ENCODE measurements at places on chromosomes 1 and 21.

GRCh38 chr1:67085326-67085725 lies 31.4 kb upstream of the SLC35D1 start:
- no peak for DNase-seq

- no peak for DNase-seq
Measured at GRCh38 chr1:153563991-153564390, 1.7 kb downstream of the S100A2 start.

DNA sequence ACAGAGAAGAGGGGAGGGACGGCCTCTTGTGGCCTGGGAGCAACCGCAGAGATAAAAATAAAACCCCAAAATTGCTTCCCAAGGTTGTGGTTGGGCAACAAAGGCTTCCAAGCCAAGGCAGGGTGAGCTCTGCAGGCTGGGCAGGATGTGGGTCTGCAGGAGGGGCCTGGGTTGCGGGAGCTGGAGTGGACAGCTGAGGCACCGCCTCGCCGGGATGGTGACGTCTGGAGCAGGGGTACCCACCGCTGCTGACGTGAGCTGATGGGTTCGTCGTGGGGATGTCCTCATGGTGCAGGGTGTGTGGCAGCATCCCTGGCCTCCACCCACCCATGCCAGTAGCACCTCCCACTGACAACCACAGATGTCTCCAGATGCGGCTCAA lies 3.7 kb downstream of the AURKAIP1 start:
- no peak for DNase-seq

GRCh38 chr1:183040547-183040971 lies 17.3 kb downstream of the LAMC1 start:
- no peak for DNase-seq

DNA sequence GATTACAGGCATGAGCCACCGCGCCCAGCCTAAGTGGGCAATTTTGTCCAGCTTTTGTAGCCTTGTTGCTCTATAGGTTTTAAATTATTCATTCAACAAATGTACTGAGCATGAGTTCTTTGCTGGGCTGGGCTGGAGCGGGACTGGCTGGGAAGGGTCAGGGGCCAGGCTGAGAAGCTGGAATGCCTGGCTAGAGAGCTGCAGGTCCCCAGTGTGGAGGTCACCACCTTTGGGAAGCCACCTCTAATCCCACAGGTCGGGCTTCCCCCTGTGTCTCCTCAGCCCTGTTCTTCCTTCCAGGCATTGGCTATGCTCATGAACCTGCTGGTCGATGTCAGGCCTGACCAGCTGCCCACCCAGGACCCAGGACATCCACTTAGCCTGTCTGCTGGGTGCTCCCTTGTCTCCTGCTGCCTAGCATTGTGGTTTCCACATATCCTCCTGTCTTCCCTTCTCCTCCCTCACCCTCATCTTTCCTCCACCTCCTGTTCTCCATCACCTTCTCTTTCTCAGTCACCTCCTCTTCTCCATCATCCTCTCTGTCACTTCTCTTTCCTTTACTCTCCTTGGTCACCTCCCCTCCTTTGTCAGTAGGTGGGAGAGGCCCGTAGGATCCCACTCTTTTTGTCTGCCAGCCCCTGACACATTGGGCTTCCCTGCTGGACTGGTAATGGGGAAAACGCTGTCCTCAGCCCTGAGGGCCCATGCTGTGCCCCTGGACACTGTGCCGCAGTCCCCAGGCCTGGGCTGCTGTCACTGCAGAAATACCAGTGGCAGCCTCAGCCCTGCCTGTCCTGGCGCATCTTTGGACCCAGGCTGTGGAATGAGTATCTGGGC lies 23.8 kb downstream of the SERINC2 start:
- no peak for DNase-seq

DNA sequence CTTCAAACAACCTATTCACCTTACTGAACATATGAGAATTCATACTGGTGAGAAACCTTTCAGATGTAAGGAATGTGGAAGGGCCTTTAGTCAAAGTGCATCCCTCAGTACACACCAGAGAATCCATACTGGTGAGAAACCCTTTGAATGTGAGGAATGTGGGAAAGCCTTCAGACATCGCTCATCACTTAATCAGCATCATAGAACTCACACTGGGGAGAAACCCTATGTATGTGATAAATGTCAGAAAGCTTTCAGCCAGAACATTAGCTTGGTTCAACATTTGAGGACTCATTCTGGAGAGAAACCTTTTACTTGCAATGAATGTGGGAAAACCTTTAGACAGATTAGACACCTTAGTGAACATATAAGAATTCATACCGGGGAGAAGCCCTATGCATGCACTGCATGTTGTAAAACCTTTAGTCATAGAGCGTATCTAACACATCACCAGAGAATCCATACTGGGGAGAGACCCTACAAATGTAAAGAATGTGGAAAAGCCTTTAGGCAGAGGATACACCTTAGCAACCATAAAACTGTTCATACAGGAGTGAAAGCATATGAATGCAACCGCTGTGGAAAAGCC lies 13.2 kb upstream of the EXO5 start:
- DNase-seq = no peak

DNA sequence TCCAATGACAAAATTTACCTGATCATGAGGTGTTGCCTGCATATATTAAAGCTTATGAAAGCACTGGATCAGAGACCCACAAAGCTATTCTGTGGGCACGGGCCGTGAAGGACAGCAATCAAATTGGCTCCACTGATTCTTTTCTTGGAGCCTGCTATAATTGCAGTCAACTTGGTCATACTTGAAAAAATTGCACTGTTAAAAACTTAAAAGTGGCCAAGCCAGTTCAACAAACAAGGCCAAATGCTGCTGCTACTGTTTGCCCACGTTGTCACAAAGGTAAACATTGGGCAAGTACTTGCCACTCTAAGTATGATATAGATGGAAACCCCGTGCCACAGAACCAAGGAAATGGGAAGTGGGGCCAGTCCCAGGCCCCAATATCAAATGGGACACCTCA lies 37.8 kb downstream of the CYP4A11 start:
- DNase-seq = no peak

- no peak for DNase-seq
Measured at GRCh38 chr1:145946477-145946986, 11.3 kb downstream of the LIX1L start.

GRCh38 chr1:199808110-199808870 lies 219.2 kb upstream of the NR5A2 start:
- no peak for DNase-seq

- no peak for DNase-seq
Measured at GRCh38 chr1:35285771-35286606, 17.5 kb downstream of the ZMYM4 start.

DNA sequence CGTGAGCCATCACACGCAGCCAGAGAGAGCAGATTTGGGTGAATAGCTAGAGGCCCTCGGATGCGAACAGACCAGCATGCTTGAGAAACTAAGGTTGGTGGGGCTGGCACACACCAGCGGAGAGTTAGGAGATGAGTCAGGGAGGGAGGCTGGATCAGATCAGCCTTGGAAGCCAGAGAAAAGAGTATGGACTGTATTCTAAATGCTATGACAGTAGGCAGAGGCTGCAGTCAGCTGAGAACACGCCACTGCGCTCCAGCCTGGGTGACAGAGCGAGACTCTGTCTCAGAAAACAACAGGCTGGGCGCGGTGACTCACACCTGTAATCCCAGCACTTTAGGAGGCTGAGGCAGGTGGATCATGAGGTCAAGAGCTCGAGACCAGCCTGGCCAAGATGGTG lies 4.0 kb upstream of the PLEKHM2 start:
- DNase-seq = no peak

GRCh38 chr1:25738499-25738898 lies 61.5 kb upstream of the SELENON start:
- no peak for DNase-seq

- no peak for DNase-seq
Measured at GRCh38 chr1:236762410-236762809, 32.7 kb upstream of the MTR start.

- no peak for DNase-seq
Measured at GRCh38 chr1:89068291-89068690, 3.3 kb upstream of the GBP1 start.

DNA sequence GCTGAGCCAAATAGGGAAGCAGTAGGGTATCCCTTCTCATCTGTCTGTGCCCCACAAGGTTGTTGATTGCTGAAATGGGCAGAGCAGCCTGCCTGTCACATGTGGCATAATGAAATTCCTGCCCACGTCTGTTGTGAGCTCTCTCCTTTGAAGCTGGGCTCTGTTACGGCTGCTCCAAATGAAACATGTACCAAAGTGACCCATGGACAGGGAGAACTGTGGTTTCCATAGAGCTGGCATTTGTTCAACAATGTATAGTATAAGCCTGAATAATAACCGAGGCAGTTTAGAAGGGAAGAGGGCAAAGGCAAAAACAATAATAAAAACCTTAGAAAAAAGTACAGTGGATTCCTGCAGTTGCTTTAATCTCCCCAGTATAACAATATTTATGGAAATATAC lies 149.7 kb downstream of the LYPLAL1 start:
- no peak for DNase-seq

- DNase-seq = no peak
Measured at GRCh38 chr1:25794325-25794724, 5.7 kb upstream of the SELENON start.

DNA sequence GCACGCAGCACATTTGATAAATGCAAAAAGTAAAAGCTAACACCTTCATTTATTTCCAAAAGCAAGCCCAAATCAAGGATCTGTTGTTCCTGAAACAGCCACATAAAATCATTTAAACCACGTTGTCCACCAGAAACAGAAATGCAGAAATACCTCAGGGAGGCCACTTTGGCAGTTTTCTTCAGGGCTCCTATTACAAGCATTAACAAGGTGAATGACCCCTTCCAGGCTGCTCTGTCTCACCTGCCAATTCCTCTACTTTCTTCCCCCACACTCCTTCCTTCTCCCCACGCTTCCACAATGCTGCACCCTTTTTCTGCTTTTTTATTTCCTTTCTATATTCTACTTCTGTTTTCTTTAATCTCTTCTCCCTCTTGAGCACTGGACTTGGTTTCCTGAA lies 55.0 kb upstream of the PTGFRN start:
- DNase-seq = no peak

DNA sequence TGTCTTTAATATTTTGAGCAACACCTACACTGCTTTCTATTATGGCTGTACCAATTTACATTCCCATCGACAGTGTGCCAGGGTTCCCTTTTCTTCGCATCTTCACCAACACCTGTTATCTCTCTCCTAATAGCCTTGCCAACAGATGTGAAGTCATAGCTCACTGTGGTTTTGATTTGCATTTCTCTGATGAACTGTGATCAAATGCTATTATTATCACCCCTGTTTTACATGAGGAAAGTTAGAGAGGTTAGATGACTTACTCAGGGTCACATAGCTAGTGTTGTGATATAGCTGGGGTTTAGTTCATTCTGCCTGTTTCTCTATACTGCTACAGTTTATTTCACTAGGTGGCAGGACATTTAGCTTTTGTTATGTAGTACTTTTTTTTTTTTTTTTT lies 204.1 kb downstream of the FMN2 start:
- DNase-seq = no peak

DNA sequence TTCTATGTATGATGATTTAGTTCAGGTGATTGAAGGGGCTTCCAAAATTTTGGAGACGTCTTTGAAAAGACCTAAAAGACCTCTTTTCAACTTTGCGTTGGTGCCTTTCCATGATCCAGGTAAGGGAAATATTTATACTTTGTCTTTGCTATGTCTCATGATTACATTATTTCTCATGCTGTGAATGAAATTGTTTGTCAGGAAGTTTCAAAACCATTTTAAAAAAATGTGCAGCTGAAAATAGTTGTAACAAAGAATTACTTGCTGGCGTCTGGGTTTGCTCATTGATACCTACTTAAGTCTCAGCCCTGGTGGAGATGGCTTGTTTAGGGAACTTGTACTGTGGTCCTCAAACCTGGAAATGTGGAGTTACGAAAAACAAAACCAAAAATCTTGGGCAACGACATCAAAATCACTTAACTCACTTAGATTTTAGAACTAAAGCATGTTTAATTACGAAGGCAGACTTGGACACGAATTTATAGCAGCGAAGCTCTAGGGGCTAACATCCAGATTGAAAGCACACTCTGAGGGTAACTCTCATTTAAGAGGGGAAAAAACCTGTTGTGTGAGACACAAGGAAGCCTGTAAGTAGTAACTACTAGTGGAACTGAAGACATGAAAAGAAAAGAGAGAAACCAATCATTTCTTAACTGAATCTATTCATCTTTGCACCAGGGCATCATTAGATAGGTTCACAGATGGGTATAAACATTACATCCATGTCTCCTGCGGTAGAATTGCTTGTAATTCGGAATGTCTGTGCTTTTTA lies 924 bp downstream of the HMCN1 start:
- no peak for DNase-seq

GRCh38 chr1:160724465-160725242 lies 13.0 kb upstream of the CD48 start:
- no peak for DNase-seq

GRCh38 chr1:27615346-27616192 lies 11.6 kb upstream of the AHDC1 start:
- DNase-seq = no peak

DNA sequence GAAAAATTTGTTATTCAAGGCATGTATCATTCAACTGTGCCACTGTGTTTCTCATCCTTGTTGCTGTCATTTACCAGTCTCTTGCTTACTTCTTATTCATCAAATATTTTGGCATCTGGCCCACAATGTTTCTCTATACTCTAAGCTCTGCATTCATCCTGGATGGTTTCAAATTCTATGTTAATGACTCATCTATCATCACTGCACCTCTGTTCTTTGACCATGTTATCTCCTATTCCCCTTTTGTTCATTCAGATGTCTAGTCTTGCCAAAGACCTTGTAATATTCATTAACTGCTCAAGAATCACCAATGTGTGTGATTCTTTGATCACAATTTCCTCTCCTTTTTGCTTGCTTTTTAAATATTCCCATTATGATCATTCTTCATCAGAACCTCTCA lies 54.6 kb upstream of the PRKACB start:
- DNase-seq = no peak

- peak; percentile 21 for DNase-seq
Measured at GRCh38 chr1:224623743-224624333, 7.7 kb downstream of the CNIH3 start.

DNA sequence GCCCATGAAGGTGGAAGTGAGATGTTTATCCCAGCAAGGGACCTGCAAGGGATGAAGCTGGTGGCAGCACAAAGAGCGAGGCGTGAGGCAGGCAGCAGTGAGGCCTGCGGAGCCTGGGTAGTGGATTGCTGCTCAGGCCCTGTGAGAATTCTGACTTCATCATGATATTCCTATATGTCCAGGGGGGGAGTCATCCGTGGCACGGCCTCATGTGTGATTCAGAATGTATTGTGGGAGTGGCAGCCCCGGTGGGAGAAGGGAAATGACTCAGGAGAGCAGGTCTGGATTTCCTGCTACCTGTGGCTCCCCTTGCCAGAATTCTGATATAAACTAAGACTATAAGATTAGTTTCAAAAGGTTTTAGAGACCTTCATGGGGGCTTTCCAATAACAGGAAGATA lies 240.9 kb downstream of the CAMTA1 start:
- DNase-seq = no peak

GRCh38 chr1:225460021-225460736 lies 32.3 kb upstream of the LBR start:
- DNase-seq = no peak

- DNase-seq = no peak
Measured at GRCh38 chr1:17834561-17835100, 79.5 kb downstream of the ACTL8 start.

GRCh38 chr1:14704846-14705245 lies 106.4 kb downstream of the KAZN start:
- no peak for DNase-seq

GRCh38 chr1:193558491-193559028 lies 372.1 kb upstream of the B3GALT2 start:
- no peak for DNase-seq
